ENCODE measurements at places on chromosomes 12 and 14.

GRCh38 chr14:33377596-33378390, 439.1 kb downstream of the NPAS3 start:
- no peak for DNase-seq

GRCh38 chr12:110371408-110372055, 32.0 kb downstream of the ANAPC7 start:
- peak; percentile 40 for DNase-seq

- DNase-seq = no peak
Measured at GRCh38 chr14:77039285-77040058, 11.0 kb upstream of the IRF2BPL start.

DNA sequence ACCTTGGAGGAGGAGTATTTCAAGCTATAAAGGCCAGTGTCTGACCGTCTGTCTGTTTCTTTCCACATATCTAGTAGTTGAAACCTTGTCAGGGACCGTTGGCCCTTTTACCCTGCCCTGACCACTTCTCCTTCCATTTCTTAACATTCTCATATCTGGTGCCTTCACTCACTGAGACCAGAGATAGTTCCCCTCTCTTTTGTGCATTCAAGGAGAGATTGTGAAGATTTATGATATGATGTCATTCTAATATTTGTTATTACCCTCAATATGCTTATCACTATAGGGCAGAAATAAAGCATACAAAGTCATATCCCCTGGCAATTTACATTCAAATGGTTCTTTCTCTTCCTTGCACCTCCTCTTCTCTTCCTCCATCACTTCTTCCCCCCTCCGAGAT, 83.3 kb downstream of the PLXNC1 start:
- DNase-seq = no peak

- no peak for DNase-seq
Measured at GRCh38 chr12:92185052-92185451, 39.4 kb upstream of the BTG1 start.

DNA sequence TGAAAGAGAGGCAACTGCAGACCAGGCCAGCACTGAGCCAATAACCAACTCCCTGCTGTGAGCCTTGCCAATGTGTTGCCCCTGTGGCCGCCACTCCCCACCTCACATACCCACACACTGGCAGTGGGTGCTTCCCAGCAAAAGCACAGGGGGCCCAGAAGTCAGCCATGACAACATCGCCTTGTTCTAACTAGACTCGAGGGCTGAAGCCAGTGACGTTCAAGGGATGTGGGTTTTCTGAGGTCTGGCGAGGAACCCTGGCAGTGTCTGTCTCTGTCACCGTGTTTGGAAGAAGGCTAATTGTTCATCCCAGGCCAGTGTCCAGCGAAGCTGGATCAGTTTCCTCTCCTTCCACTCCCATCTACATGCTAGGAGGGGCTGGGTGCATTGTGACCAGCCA, 311.8 kb upstream of the AMIGO2 start:
- no peak for DNase-seq

GRCh38 chr14:53670701-53671100, 285.9 kb downstream of the BMP4 start:
- no peak for DNase-seq

GRCh38 chr12:8052679-8053078, 13.5 kb downstream of the C3AR1 start:
- no peak for DNase-seq

DNA sequence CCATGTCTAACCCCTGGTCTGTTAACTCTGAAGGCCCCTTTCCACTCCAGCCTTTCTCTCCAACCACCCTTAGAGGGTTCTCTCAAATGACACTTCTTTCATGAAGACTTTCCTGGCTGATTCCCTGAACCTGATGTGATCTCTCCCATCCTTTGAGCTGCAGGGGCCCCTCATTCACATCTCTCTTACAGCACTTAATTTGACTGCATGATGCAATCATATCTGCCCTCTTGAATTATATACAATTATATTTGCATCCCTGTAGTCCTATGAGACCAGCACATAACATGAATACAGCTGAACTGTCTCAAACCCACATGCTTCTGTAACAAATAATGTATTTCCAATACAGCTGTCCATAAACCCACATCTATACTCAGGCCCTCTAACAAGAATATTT, 56.4 kb downstream of the PPP2R5E start:
- DNase-seq = no peak

DNA sequence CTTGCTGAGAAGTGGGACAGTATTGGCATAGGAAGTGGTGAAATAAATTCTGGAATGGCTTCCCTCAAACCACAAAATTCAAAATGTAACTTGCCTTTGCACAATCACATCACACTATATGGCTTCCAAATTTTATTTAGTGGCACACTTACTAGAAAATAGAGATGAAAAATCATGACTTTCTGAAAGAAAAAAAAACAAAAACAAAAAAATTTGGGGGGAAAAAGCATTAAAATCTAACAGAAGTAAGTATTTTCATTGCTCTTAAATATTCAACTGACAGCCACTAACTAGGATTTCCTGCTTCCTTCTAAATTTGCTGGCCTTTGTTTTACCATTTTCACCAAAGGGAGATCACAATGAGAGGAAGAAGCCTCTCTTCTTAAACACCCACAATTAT, 23.0 kb downstream of the ATF7 start:
- DNase-seq = no peak

DNA sequence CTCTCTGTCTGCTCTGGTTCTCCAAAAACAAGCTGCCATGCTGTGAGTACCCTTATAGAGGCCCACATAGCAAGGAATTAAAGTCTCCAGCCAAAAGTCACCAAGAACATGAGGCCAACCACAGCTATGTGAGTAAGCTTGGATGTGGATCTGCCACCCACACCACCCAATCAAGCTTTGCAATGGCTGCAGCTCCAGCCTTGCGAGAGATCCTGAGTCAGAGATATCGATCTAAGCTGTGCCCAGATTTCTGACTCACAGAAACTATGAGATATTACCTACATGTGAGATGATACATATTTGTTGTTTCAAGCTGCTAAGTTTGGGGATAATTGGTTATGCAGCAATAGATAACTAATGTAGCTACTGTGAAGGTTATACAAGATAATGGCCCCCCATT, 15.5 kb upstream of the TMEM233 start:
- DNase-seq = no peak

GRCh38 chr12:93448796-93449195, 7.0 kb upstream of the UBE2N start:
- DNase-seq = no peak

GRCh38 chr14:58151133-58152013, 640 bp downstream of the ARMH4 start:
- DNase-seq = peak; percentile 19

GRCh38 chr12:58358369-58358768, 417.0 kb downstream of the ATP23 start:
- no peak for DNase-seq

DNA sequence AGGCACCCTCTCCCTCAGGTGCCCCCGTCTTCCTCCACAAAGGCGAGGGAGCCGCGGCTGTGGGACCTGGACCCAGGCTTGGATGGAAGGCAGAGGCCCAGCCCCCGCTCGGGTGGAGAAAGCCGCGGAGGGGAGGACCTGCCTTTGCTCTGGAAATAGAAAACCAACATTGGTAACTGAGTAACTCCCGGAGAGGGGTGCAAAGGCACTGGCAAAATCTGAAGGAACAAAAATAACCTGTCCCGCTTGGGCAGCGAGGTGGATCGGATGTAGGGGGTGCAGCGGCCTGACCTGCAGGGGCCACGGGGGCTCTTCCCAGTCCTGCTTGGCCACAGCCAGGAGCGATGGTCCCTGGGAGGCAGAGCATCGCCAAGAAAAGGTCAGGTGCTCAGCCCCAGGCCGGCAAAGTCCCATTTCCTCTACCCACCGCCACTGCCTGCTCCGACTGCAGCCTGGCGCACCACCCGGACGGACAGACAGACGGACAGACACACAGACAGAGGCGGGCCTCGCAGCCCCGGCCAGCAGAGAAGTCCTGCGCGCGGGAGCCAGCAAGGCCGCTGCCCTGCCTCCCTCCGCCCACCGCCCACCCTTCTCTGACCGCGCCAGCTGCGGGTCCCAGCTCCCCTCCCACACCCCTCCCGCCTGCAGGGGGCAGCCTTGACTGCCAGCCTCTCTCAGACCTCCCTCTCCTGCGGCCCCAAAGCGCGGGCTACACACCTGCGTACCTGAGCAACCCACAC, 21.4 kb upstream of the TMEM106C start:
- peak; percentile 34 for DNase-seq

DNA sequence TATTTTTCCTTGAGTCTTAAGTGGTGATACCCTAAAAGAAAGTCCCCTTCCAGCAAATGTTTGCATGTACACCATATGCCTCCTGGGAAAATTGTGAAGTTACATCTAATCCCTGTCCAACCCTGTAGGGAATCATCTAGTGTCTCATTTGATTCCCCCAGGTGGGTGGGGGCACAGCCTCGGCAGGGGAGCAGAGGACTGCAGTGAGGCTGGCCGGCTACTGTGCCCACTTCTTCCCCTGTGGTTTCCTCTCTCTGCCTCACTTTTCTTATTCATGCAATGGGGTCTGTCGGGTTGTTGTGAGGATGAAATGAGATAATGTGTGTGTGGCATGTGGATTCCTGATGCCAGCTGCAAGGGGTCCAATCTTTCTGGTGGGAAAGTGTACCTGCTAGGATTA, 6.0 kb downstream of the PAPLN start:
- DNase-seq = no peak

GRCh38 chr12:67107751-67108269, 161.3 kb upstream of the CAND1 start:
- DNase-seq = no peak

DNA sequence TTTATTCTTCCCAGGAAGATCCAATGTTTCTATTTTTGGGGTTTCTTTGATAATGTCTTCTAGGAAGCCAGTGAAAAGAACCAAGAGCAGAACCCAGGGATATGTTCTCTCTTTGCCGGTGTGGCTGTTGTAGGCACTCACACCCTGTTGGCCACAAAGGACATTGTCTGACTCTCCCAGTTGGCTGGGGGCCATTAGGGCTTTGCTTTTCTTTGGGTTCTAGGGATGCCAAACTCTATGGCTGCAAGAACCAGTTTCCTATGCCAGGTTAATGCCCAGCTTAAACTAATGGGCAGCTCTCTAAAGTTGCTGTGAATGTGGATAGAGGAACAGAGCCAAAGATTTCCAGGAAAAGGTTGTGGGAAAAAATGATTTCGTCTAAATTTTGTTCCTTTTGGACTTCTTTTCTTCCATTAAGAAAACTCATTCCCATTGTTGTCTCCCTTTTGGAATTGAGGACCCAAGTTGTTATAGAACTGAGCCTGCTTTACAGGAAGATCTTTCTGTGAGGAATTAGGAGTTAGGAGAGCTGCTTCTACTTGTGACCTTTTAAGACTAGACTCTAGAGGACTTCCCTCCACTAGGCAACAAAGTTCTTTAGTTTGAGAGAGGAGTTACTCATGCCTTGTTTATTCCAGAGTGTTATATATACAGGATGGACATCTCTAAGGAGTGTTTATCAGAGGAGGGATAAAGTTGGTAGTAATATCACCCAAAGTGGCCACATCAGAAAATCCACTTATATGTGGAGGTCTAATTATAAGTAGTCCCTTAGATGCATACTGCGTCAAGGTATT, 13.1 kb downstream of the COPZ1 start:
- DNase-seq = peak; percentile 15

DNA sequence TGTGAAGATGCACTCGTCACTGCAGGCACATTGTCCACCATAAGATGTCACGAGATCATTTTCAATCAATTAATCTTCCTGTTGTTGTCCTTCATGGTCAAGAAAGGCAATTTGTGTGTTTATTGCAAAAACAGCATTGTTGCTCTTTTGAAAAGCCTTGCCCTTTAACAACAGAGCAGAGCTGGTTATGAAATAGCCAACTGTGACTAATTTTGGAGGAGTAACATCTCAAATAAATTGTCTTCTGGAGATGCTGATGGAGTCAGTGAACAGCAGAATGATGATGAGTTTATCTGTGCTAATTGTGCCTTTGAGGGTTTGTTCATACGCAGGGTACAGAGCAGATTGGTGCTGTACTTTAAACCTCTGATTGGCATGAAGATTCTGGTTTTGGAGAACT, 88.3 kb upstream of the E2F7 start:
- no peak for DNase-seq

DNA sequence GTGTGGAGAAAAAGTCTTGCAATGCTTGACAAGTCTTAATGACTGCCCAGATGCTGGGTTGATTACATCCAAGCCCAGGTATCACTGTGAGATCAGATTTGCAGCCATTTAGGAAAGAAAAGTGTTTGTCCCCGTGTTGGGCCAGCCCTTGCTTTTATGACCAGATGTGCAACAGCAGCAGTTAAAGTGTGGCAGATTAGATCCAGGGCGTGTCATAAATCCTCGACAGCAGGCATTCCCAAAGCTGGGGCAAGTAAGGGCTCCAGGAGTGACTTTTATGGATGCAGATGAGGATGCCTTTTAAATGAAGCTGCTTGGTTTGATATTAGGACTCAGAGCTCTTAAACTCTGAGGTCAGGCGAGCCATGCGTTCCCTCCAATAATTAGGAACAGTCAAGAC, 1.7 kb downstream of the SMOC1 start:
- DNase-seq = no peak

- DNase-seq = peak; percentile 12
Measured at GRCh38 chr12:118055865-118056773, 4.9 kb downstream of the WSB2 start.

- DNase-seq = no peak
Measured at GRCh38 chr12:91804533-91804932, 341.1 kb downstream of the BTG1 start.

DNA sequence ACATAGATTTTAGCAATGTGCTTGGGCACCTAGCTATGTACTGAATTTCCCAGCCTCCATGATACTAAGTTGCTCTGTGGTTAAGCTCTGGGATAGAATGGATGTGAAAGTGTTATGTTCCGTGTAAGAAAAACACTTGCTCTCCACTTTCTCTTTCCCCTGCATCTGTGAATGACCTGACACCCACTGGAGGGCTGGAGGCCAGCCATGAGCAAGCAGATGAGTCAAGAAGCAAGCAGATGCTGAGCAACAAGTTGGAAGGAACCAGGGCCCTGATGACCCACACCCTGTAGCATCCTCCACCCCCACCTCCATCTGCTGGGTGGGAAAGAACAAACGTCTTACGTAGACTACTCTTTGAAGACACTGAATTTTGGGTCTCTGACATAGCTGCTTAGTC, 56.6 kb downstream of the EID3 start:
- no peak for DNase-seq

- DNase-seq = no peak
Measured at GRCh38 chr14:27278341-27278740, 680.5 kb upstream of the NOVA1 start.

GRCh38 chr14:38517426-38517825, 261.5 kb upstream of the CLEC14A start:
- no peak for DNase-seq

DNA sequence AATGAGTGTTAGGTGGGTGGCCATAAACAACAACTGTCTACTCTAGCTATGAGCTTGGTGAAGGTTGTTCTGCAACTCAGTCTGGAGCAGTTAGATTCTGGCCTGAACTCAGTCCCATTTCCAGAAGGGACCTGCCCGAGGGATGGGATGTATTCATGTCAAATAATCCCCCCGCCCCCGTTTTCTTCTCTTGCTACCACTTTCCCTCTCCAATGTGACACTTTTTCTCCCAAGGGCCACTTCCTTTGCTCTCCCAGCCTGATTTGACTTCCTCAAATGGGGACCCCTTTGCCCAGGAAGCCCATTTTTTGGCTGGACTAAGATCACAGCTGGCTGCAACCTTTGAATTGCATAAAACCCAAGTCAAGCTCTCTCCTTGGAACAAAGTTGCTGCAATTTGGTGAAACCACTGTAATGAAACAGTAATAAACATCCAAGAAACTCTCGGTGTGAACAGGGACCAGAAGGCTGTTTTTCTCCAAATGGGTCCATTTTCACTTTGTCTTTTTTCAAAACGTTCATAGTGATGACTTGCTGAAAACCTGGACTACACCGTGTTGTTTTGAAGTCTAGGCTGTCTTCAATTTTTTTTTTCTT, 137.2 kb upstream of the GSC start:
- no peak for DNase-seq

GRCh38 chr12:90216815-90217214, 508.2 kb upstream of the ATP2B1 start:
- DNase-seq = no peak
